ENCODE measurements at places on chromosomes 12 and 14.

- DNase-seq, result no peak
Measured at GRCh38 chr14:95763875-95764274, 50.0 kb upstream of the TCL1A start.

- no peak for DNase-seq
Measured at GRCh38 chr12:106138357-106138632, 459 bp downstream of the NUAK1 start.

DNA sequence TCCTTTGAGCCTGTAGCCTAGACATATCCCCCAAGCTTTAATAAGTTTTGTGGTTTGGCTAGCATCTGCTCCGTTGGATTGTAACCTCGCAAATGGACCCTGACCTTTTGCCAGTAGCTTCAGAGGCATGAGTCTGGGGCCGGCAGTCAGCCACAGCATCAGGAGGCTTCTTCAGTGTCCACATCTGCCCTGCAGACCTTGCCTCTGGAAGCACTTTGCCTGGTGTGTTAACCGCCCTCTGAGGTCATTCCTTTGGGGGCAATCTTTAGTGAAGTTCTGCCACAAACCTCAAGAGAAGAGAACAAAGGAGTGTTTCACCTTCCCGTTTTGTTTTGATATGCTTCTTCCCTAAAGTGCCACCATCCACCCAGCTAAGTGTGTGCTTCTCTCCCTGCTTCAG is 71.4 kb downstream of the GNS start:
- DNase-seq, result no peak

- no peak for DNase-seq
Measured at GRCh38 chr14:39320318-39320717, 86.6 kb downstream of the MIA2 start.

DNA sequence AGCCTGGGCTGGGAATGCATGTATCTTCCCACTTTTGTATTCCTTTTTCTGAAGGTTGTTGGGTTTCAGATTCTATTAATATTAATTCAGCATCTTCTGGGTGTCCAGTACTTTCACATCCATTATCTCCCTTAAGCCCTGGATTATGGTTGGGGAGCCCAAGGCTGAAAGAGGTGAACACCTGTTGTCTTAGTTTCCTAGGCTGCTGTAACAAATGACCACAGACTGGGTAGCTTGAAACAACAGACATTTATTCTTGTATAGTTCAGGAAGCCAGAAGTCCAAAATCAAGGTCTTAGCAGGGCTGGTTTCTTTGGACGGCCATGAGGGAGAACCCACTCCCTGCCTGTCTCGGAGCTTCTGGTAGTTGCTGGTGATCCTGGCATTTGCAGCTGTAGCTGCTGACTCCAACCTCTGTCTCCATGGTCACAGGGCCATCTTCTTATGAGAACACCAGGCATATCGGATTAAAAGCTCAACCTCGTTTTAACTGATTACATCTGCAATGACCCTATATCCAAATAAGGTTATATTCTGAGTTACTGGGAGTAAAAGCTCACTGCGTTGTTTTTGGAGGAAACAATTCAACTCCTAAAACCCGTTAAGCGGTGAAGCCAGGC is 68.2 kb upstream of the CLMN start:
- no peak for DNase-seq

- DNase-seq, result no peak
Measured at GRCh38 chr14:41570415-41571155, 36.1 kb upstream of the LRFN5 start.

- DNase-seq, result no peak
Measured at GRCh38 chr12:99767809-99768208, 120.3 kb downstream of the GARIN6 start.

- DNase-seq, result no peak
Measured at GRCh38 chr12:39722504-39722903, 102.9 kb upstream of the ABCD2 start.

DNA sequence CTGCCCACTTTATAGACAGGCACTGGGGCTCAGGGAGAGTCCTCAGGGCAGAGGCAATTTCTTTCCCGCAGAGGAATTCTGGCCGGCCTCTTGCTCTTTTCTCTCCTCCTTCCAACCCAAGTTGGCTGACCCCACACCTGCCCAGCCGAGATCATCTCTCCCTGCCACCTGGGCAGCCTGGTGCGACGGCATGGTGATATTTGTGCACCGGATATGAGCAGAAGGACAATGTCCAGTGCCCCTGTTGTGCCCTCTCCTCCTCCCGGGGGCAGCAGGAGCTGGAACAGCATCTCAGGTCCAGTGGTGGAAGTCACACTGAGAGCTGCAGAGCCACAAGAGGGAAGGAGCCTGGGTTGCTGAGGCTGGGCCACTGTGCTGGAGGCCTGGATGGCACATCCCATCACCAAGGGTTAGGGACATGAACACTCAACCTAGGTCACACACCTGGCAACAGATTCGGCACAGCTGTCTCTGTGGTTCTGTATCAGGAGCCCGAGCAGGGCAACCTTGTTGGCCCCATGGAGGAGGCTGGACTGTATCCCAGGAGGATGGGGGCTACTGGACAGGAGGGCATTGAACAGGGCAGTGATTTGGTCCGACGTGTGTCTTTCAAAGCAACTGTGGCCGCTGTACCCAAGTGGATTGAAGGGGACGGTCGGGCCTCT is 57.7 kb upstream of the DIO3 start:
- DNase-seq, result no peak

GRCh38 chr14:97116546-97116945 is 319.4 kb downstream of the VRK1 start:
- no peak for DNase-seq

DNA sequence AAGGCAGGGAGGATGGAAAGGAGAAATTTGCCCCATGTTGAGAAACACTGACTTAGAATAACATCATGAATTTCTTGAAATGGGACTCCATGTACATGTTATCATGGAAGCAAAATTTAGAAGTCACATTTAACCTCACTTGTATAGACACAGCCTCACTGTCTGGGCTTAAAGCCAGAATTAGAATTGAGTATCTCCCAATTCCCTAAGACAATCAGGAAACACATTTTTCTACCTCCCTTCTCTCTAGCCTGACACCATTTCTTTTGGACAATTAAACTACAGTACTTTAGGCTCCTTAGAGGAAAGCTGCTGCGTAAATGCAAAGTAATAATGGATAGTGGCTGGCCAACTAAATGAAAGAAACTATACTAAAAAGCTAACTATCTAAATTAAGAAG is 795.5 kb downstream of the C12orf50 start:
- DNase-seq, result no peak

- no peak for DNase-seq
Measured at GRCh38 chr12:18700271-18700670, 37.5 kb downstream of the PLCZ1 start.

GRCh38 chr14:35414365-35414764 is 9.8 kb upstream of the NFKBIA start:
- no peak for DNase-seq

GRCh38 chr12:108895220-108895802 is 15.4 kb downstream of the DAO start:
- no peak for DNase-seq

- DNase-seq, result no peak
Measured at GRCh38 chr12:7035463-7035862, 17.2 kb upstream of the LPCAT3 start.

DNA sequence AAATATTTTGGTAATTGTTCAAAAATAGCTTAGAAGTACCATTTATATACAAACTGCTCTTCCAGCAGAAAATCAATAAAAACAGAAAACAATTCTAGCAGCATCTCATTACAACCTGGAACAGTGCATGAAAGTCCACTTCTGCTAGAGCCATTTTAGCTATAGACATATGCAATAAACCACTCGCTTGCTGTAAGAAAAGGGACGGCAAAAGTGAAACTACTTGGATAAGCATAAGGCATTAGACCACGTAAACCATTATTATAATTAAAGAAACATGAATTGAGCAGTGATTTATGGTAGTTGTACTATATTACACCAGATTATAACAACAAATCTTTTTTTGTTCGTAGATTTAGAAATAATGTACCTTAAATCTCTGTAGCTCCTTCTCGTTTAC is 48.7 kb downstream of the LRIG3 start:
- DNase-seq, result no peak

GRCh38 chr14:76101391-76102379 is 50.0 kb upstream of the GPATCH2L start:
- DNase-seq, result no peak

DNA sequence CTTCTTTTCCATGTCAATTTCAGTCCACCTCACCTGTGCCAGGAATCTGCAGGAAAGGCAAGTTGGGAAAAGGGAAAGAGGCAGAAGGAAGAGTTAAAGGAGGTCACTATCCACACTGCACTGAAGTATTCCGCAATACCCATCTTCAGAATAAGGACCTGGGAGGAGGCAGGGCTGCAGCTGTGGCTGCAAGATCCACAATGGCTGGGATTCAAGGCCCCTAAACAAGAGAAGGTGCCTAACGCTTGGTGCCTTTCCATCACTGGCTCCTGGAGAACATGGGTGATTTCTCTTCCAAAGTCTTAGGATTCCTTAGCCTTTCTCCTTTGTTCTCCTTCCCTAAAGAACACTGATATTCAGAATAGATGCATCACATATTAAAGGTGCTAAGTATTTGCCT is 204.0 kb downstream of the GRIN2B start:
- no peak for DNase-seq

DNA sequence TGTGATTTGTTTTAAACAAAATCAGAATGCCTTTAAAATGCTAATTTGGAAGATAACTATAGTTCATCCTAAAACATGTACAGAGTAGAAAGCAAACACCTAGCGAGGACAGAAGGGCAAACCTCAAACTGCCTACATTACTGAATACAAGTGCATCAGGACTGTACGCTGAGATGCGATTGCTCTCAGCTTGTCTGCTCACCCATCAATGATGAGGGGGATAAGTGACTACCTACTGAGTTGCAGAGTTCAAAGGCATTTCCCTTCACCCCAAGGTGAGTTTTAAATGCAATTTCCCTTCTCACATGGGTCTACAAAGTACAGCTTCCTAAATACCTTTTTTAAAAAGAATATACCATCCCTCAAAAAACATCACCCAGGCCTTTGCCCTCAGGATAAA is 52.9 kb downstream of the PHLDA1 start:
- DNase-seq, result no peak

DNA sequence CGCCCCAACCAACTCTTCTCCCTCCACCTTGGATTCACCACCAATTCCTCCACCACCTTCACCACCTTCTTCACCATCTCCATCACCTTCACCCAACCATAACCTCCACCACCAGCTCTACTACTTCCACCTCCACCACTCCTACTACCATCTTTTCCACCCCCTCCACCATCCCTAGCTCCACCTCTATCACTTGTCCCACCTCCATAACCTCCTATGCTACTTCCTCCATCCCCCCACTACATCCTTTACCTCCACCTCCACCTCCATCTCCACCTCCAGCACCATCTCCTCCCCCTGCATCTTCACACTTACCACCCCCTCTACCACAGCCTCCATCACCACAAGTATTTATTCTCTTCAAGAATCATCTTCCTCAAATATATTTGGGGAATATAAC is 254.9 kb upstream of the EGLN3 start:
- no peak for DNase-seq

GRCh38 chr12:103589517-103589916 is 2.4 kb downstream of the STAB2 start:
- DNase-seq, result no peak

DNA sequence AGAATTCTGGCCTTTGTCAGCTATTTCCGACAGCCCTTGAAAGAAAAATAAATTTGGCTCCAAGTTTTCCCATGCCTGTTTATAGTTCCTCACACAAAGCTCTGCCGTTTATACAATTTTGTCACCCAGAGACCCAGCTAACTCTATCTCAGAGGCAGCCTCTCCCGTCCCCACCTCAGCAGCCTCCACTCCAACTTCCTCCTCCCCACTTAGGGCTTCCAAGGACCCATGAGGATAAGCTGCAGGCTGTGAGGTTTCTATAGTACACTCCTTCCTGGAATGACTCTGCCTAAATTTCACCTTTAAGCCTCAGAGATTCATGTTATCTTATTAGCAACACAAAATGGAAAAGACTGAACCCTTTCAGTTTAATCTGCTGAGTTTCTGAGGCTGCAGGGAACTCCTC is 71.8 kb downstream of the TTC9 start:
- DNase-seq, result no peak

Measured in CD4-positive, alpha-beta T cell treated with Interleukin-4 for 4 hours (primary cell).